Upper lobe of right lung (tissue), 1 donor: ENCODE measurements at places on chromosomes 3 and 15.

- peaks cover 49% of the 10 kb centered on the region for H3K36me3 ChIP-seq
- no peak overlapping the region for H3K4me3 ChIP-seq
- H3K27me3 ChIP-seq: no peaks in the 10 kb centered on the region
- no peak for DNase-seq
- no peak overlapping the region for H3K27ac ChIP-seq
- H3K4me1 ChIP-seq: peaks cover 7% of the 10 kb centered on the region
These were observed 40.3 kb downstream of the FSTL1 start for GRCh38 chr3:120410541-120410940.

DNA sequence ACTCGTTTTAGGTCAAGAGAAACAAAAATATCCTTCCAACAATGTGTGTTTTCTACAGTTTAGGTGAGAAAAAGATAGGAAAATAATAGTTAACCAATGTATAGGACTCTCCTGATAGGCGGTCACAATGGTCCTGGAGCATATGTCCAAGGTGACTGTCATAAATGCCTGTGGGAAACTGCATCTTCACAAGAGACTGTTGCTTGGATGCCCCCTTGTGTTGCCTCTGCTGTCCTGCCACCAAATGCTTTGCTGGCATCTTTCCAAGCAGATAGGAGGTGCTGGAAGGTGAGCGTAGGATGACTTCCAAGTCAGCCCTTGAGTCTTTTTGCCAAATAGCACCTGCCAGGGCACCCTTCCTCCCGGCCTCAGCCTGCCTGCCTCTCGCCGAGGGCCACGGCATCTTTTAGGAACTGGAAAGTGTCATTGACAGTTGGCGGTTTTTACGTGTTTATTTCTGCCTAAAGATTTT lies 24.1 kb upstream of the SACM1L start:
- no peak for DNase-seq
- peak overlapping the region; percentile 55 for H3K27ac ChIP-seq
- H3K4me1 ChIP-seq: peaks cover 46% of the 10 kb centered on the region
- peaks cover 38% of the 10 kb centered on the region for H3K36me3 ChIP-seq
- no peaks in the 10 kb centered on the region for H3K27me3 ChIP-seq
- peak overlapping the region; percentile 47 for H3K4me3 ChIP-seq

DNA sequence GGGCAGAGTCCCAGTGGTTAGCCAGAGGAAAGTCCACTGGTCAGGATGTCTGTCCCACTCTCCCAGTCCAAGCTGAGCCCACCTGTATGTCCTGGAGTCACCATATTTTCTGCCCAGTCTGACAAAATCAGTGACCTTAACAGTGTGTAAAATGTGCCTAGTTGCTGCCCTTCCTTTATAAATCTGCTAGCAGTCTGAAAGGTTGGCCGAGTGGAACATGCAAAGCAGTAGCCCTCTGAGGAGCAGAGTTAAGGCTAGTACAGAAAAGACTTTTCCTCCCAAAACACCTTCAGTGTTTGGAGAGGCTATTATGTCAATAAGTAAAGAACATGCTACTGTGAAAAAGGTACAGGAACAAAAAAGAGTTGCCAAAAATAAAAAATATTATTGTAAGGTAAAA lies 15.3 kb downstream of the TTC21A start:
- peaks cover 4% of the 10 kb centered on the region for H3K4me1 ChIP-seq
- H3K27ac ChIP-seq: no peak overlapping the region
- H3K27me3 ChIP-seq: no peaks in the 10 kb centered on the region
- DNase-seq: no peak

DNA sequence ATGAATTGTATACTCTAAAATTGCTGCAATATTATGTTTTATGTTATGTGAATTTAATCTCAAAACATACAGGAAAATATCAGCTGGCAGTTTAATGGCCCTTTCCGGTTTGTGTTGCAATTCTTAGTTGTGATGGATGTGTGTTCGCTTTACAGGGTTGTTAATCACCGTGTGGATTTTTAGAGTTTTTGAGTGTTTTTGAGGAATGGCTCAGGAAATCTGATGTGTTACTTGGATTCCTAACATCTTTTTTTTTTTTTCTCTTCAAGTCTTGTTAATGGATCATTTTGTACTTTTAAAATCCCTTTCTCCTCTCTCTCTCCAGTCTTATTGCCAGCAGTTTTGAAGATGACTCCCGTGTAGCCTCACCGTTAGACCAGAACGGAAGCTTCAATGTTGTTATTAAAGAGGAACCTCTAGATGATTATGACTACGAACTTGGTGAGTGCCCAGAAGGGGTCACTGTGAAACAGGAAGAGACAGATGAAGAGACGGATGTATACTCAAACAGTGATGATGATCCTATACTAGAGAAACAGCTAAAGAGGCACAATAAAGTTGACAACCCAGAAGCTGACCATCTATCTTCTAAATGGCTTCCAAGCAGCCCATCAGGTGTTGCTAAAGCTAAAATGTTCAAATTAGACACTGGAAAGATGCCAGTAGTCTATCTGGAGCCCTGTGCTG lies 35.7 kb downstream of the MGA start:
- H3K4me1 ChIP-seq: peaks cover 10% of the 10 kb centered on the region
- H3K4me3 ChIP-seq: no peak overlapping the region
- H3K27ac ChIP-seq: no peak overlapping the region

GRCh38 chr3:157594413-157594812 lies 91.2 kb upstream of the VEPH1 start:
- H3K4me3 ChIP-seq: no peak overlapping the region
- H3K27me3 ChIP-seq: no peaks in the 10 kb centered on the region
- no peak for DNase-seq
- H3K27ac ChIP-seq: no peak overlapping the region
- no peaks in the 10 kb centered on the region for H3K4me1 ChIP-seq

DNA sequence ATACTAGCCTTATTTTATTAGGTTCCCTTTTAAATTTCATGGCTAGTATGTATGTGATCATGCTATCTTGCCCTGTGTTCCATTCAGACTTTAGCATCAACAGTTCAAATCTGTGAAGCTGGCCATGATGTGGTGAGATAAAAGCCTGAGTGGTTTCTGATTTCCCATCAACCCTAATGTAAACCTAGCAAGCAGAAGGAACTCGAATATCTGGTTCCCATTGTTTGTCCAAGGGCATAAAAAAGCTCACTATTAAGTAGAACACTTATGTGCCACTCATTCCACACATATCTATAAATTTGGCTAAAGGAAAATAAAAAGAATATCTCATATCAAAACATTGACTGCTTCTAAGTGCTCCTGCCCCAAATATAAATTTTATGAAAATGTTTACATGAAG lies 311.7 kb downstream of the CADM2 start:
- no peaks in the 10 kb centered on the region for H3K27me3 ChIP-seq
- H3K27ac ChIP-seq: no peak overlapping the region
- no peaks in the 10 kb centered on the region for H3K4me1 ChIP-seq
- no peak for DNase-seq
- no peaks in the 10 kb centered on the region for H3K36me3 ChIP-seq

- H3K27ac ChIP-seq: no peak overlapping the region
- H3K27me3 ChIP-seq: no peaks in the 10 kb centered on the region
- no peaks in the 10 kb centered on the region for H3K36me3 ChIP-seq
- DNase-seq: no peak
These were observed 45.9 kb upstream of the ALDH1A3 start for GRCh38 chr15:100833417-100834389.

DNA sequence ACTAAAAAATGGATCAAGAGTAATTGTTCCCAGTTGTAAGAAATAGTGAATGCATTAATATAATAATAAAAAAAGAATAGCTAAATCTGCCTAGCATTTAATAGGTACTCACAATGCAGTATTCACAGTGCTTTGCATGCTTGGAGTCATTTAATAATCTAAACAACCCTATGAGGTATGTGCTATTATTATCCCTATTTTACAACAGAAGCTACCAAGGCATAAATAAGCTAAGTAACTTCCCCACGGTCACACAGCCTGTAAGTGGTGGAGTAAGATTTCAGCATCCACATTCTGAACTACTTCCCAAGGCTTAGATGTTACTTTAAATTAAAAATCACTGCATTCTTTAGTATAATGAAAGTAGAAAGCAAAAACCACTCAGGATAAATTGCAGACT lies 102.9 kb downstream of the PLCH1 start:
- no peak overlapping the region for H3K27ac ChIP-seq
- H3K4me3 ChIP-seq: no peak overlapping the region
- DNase-seq: no peak
- no peaks in the 10 kb centered on the region for H3K4me1 ChIP-seq

- no peak for DNase-seq
- H3K4me3 ChIP-seq: no peak overlapping the region
- H3K27ac ChIP-seq: no peak overlapping the region
- H3K4me1 ChIP-seq: peaks cover 11% of the 10 kb centered on the region
- H3K27me3 ChIP-seq: no peaks in the 10 kb centered on the region
- no peaks in the 10 kb centered on the region for H3K36me3 ChIP-seq
These were observed 75.7 kb downstream of the FAM43A start for GRCh38 chr3:194761384-194761783.

- no peak overlapping the region for H3K27ac ChIP-seq
- H3K27me3 ChIP-seq: no peaks in the 10 kb centered on the region
- no peak overlapping the region for H3K4me3 ChIP-seq
- H3K4me1 ChIP-seq: peaks cover 10% of the 10 kb centered on the region
- no peaks in the 10 kb centered on the region for H3K36me3 ChIP-seq
These were observed 77.8 kb upstream of the GSK3B start for GRCh38 chr3:120172070-120172469.

DNA sequence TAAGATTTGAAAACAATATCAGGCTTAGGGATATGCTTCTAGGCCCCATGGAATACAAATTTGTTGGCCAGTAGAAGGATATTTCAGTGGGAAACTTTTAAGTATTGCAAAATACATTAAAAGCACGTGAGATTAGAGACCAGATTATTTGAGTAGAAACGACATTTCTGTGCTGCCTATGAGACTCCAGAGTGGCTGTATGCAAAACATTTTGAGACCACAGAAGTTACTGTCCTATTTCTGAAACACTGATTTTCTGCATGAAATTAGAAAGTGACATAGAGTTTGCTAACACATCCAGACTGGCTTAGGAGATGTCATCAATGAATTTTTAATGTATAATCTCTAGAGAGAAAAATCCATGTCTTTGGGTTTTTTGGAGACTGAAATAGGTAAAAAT lies 99.8 kb downstream of the KCNH8 start:
- no peak for DNase-seq
- no peaks in the 10 kb centered on the region for H3K36me3 ChIP-seq
- no peaks in the 10 kb centered on the region for H3K27me3 ChIP-seq
- no peak overlapping the region for H3K27ac ChIP-seq
- H3K4me1 ChIP-seq: no peaks in the 10 kb centered on the region

GRCh38 chr3:124202754-124203153 lies 210.8 kb upstream of the ROPN1 start:
- H3K27ac ChIP-seq: no peak overlapping the region
- no peaks in the 10 kb centered on the region for H3K27me3 ChIP-seq
- H3K4me3 ChIP-seq: no peak overlapping the region
- H3K4me1 ChIP-seq: peaks cover 12% of the 10 kb centered on the region

DNA sequence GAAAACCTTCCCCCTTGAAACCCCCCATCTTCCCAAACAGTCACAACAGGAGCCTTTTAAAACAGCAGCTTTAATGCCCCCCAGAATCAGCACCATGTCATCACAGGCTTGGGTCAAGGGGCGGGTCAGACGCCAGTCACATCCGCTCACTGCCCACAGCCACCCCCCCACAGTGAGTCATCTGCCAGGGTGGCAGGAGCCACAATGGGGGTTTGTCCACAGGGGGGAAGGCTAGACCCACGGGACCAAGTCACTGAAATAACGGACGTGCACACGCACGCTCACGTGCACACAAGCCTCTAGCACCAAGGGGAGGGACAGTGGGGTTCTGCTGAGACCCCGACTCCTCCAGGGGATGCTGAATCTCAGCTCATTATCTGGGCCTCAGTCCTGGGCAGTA lies 441 bp upstream of the UCN2 start:
- no peaks in the 10 kb centered on the region for H3K27me3 ChIP-seq
- DNase-seq: peak; percentile 87
- H3K4me3 ChIP-seq: no peak overlapping the region
- no peaks in the 10 kb centered on the region for H3K36me3 ChIP-seq
- no peak overlapping the region for H3K27ac ChIP-seq
- peaks cover 15% of the 10 kb centered on the region for H3K4me1 ChIP-seq

GRCh38 chr3:126357295-126358037 lies at the start of gene KLF15:
Gene KLF15, minus strand, starts transcription at chr3:126357408. Its CDS starts 4,486 bp downstream, at chr3:126352922.
- H3K4me3 ChIP-seq: peak within 1 kb of the TSS; percentile 68
- DNase-seq: peak; percentile 94
- peak within 1 kb of the TSS; percentile 87 for H3K27ac ChIP-seq
- peaks cover 32% of the 10 kb centered on the region for H3K4me1 ChIP-seq
- H3K27me3 ChIP-seq: no peaks in the 10 kb centered on the region
- H3K36me3 ChIP-seq: peaks cover 3% of the 10 kb centered on the region

GRCh38 chr3:105972069-105972468 lies 103.3 kb upstream of the CBLB start:
- H3K4me1 ChIP-seq: no peaks in the 10 kb centered on the region
- no peak overlapping the region for H3K4me3 ChIP-seq

- H3K4me3 ChIP-seq: no peak overlapping the region
- H3K36me3 ChIP-seq: no peaks in the 10 kb centered on the region
- no peak for DNase-seq
- no peaks in the 10 kb centered on the region for H3K27me3 ChIP-seq
These were observed 289.7 kb upstream of the TPM1 start for GRCh38 chr15:62752657-62753517.

- no peaks in the 10 kb centered on the region for H3K27me3 ChIP-seq
- H3K36me3 ChIP-seq: no peaks in the 10 kb centered on the region
- no peak overlapping the region for H3K4me3 ChIP-seq
- no peaks in the 10 kb centered on the region for H3K4me1 ChIP-seq
- H3K27ac ChIP-seq: no peak overlapping the region
- no peak for DNase-seq
These were observed 1144.5 kb downstream of the TUSC7 start for GRCh38 chr3:117853923-117854668.

GRCh38 chr3:4097801-4098200 lies 205.4 kb upstream of the SETMAR start:
- H3K27ac ChIP-seq: no peak overlapping the region
- no peak for DNase-seq
- no peaks in the 10 kb centered on the region for H3K27me3 ChIP-seq
- no peak overlapping the region for H3K4me3 ChIP-seq
- no peaks in the 10 kb centered on the region for H3K36me3 ChIP-seq
- no peaks in the 10 kb centered on the region for H3K4me1 ChIP-seq

- H3K27ac ChIP-seq: no peak overlapping the region
- H3K27me3 ChIP-seq: no peaks in the 10 kb centered on the region
- DNase-seq: no peak
- no peak overlapping the region for H3K4me3 ChIP-seq
These were observed 39.3 kb downstream of the BDH1 start for GRCh38 chr3:197516517-197516889.

DNA sequence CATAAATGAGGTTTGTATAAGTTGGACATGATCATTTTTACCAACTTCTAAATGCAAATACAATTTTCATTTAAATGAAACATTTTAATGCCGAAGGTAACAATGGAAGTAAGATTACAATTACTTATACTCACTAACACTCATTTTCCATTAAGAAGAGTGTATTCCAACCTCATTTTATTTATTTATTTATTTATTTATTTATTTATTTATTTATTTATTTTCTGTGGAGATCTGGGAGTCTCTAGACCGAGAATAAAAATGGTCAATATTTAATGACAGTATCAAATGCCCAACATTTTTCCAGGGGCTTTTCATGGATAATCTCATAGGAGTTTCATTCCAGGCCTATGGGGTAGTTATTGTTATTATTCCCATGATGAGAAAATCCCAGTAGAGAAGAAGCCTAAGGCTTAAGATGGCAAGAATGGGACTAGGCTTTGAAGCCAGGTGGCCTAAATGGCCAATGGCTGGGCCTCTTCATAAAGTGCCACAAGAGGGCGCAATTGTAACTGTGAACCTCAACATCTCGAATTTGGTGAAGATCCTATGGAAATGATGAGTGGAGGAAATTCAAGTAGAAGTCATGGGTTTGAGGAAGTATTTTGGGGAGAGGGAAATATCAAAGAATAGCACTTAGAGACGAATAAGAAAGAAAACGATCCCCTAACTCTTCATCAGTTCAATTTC lies 21.3 kb downstream of the VGLL3 start:
- no peaks in the 10 kb centered on the region for H3K36me3 ChIP-seq
- no peak overlapping the region for H3K27ac ChIP-seq
- no peaks in the 10 kb centered on the region for H3K27me3 ChIP-seq
- no peak for DNase-seq
